Activated naive CD8-positive, alpha-beta T cell treated with anti-CD3 and anti-CD28 coated beads for 36 hours (primary cell): ENCODE measurements at places on chromosomes 11 and 22. TPM values are rescaled to one million over a fixed set of nuclear protein-coding genes. Genes with fewer than 3 reads are reported as not detected.

KRTAP5-7 gene
- total RNA-seq: not detected

ALG12 gene
- 15.2 TPM for total RNA-seq

MUC5AC gene
- not detected for total RNA-seq

PHOX2A gene
- not detected for total RNA-seq

RIBC2 gene
- total RNA-seq: 8.2 TPM

RIMBP3C gene
- 0.06 TPM for total RNA-seq

SCN4B gene
- 0.58 TPM for total RNA-seq

MS4A3 gene
- not detected for total RNA-seq

OR51B5 gene
- total RNA-seq: not detected

PANX2 gene
- total RNA-seq: 1.0 TPM

UPK3A gene
- total RNA-seq: not detected

RAG1 gene
- 0.38 TPM for total RNA-seq
